NK-92 treated with Interleukin-12 subunit alpha and Interleukin-12 subunit beta, amount 100 ng/mL, for 24 hours (cell line): ENCODE measurements at places on chromosomes 3 and 15.

GRCh38 chr15:92044203-92044909, 190.8 kb downstream of the SLCO3A1 start:
- DNase-seq = no peak

- DNase-seq = no peak
Observed at GRCh38 chr15:94335616-94336015, 104.3 kb downstream of the MCTP2 start.

DNA sequence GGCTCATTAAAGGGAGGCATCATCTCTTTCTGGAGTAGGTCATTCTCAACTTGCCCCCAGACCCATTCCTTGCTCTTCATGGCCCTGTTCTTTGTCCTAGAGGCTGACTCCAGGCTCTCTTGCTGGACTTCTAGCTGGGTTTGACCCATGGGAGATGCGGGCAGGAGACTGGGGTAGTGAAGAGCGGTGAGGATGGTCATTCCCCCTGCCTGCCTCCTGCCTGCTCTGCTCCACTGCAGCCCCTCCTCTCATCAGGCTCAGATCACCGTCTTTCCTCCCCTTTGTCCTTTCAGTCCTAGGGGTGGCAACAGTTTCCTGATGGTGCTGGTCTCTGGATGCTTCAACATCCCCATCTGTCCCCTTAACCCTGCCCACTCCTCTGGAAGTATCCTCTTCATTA, 170.9 kb downstream of the ABHD5 start:
- no peak for DNase-seq

DNA sequence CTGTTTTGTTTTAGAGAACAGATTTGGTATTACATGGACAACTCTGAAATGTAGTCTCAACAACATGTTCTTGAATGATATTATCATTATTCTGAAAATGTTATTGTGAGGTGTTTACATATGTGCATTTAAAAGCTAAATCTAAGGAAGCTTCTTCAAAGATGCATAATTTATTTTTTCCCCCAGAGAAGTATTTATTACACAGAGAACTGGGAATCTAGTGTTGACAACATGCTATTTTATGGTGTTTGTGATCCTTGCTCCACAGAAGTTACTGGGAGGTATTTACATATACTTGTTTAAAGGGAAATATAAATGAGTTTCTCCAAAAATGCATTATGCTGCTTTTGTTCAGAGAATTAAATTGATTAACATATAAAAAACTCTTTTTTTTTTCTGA, 18.3 kb upstream of the TUBGCP5 start:
- no peak for DNase-seq

DNA sequence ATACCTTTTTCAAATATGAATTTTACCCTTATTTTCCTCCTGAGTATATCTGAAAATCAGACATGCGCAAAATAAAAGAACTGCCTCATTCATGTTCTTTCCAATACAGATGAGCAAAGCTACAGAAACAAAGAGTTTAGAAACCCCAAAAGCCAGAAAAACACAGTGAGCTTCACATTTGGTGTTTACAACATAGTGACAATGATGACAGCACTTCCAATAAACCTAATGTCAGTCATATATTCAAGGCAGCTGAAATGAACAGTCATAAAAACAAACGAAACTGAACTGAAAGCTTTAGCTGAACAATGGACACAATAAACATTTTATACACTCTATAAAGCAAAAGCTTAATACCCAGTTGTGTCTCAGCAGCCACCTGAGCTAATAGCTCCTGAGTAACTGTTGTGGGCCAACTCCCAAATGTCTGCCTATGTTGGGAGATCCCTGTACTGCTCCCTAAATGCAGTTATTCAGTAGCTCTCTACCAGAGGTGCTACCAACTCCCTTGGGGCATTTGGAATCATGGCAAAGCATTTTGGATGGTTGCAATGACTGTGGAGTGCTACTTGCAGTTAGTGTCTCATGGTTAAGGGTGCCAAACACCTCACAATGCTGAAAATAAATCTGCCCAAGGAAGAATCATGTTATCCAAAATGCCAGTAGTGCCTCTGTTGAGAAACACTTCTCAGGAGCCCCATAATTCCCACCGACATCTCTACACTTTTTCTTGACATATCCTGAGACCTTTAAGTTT, 131.5 kb downstream of the TGFBR2 start:
- no peak for DNase-seq
